ENCODE measurements at places on chromosomes 1 and 21. TPM values are rescaled to one million over a fixed set of nuclear protein-coding genes. Genes with fewer than 3 reads are reported as not detected.

DNA sequence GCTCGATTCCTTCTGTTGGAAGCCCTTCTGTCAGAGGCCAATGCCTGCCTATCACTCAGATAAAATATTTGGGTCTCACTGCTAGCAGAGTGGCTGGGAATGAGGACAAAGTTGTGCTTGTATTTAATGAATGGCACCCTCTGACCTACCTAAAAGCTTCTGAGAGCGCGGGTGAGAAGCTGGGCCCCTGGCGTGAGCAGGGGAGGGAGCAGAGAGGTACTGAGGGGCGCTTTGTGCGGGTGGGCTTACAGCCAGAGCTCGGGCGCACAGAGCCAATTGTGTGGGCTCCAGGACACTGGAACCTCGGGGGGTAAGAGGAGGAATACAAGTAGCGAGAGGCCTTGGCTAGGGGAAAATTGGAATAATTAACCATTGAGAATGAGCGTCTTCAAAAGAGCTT lies 32.3 kb downstream of the PCAT6 start:
- DNase-seq = no peak

Gene GPR3
- total RNA-seq = 0.64 TPM

DNA sequence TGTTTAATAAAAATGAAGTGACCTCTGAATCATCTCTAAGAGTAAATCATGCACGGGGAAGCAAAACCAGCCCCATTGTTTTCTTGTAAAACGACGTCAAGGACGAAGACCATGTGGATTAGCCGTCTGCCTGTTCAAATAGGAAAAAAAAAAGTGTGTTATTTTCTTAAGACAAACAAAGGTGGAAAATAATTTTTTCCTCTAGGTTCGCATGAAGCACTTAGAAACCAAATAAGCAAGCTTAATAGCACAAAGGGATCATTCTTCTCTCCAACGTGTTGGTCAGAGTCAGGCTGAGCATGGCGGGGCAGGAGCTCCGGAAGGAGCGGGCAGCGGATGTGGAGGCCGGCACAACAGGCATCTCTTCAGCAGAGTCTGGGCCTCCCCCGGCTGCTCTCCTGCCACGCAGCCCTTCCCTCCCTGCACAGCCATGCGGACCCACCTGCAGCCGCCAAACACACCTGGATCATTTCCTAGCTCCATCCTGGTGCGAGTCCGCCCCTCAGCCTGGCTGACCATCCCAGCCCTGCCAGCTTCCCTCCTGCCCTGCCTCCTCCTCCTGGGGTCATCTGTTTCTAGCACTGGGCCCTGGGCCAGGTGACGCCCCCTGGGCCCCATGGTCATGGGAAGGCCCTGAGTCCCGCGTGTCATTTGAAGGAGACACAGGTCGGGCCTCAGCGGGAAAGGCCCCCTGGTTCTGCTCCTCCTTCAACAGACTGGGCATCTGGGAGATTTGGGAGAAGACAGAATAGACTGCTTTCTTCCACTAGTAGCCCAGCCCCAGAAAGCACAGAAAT lies 40.2 kb downstream of the MX1 start:
- no peak for DNase-seq

Gene RNF187
- 57.3 TPM for total RNA-seq

Data from fibroblast of villous mesenchyme (primary cell).